ENCODE measurements at places on chromosomes 5 and 9.

- no peaks in the 10 kb centered on the region for H3K36me3 ChIP-seq
- DNase-seq, result no peak
- H3K27me3 ChIP-seq, result no peaks in the 10 kb centered on the region
- H3K27ac ChIP-seq, result no peak overlapping the region
Observed at GRCh38 chr5:7315118-7315517, 80.8 kb upstream of the ADCY2 start.

DNA sequence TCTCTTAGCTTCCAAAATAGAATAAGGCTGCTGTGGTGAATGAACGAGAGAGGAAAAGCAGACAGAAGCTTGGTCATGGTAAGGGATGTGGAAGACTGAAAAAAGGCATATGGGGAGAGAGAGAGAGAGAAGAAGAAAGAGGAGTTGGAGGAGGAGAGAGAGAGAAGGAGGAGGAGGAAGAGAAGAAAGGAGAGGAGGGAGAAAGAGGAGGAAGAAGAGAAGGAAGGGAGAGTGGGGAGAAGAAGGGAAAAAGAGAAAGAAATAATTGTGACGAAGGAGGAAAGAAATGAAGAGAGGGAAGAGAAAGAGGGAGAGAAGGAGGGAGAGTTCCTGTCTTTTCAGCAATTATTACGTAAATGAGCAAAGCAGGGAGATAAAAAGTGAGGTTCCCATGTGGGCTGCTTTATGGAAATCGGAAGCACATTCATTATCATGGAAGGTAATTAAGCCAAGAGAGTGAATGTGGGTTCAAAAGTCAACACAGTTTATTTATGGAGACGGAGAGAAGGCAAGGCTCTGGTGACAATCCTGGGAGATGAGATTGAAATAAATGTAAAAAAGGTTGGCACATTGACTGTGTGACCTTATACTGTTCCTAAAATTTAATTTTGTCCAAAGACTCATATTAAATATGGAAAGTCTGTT lies 611.2 kb downstream of the KIF4B start:
- no peaks in the 10 kb centered on the region for H3K4me1 ChIP-seq
- no peak overlapping the region for H3K27ac ChIP-seq
- H3K4me3 ChIP-seq, result no peak overlapping the region
- no peaks in the 10 kb centered on the region for H3K27me3 ChIP-seq

GRCh38 chr9:72951520-72952380 lies 1.1 kb downstream of the ALDH1A1 start:
- H3K36me3 ChIP-seq, result no peaks in the 10 kb centered on the region
- DNase-seq, result no peak
- peak overlapping the region; percentile 12 for H3K4me3 ChIP-seq
- H3K27me3 ChIP-seq, result no peaks in the 10 kb centered on the region

DNA sequence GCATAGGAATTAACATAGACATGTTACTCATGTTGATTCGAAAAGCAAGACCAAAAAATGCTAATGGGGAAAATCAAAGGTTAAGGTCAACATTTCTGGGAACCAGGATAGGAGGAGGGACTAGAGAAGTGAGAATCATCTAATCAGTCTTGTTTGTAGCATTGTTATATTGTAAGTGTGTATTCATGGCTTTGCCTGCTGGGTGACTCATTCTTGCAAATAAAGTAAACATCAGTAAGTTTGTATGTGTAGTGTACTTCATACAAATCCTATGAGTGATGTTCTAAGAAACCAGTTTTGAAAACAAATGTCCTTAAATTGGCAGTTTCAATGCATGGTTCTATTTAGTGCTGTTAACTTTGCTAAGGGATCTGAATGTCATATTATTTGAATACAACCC lies 79.0 kb upstream of the TMEM252 start:
- no peaks in the 10 kb centered on the region for H3K36me3 ChIP-seq
- no peak overlapping the region for H3K27ac ChIP-seq
- H3K4me1 ChIP-seq, result no peaks in the 10 kb centered on the region
- no peaks in the 10 kb centered on the region for H3K27me3 ChIP-seq

- H3K4me1 ChIP-seq, result no peaks in the 10 kb centered on the region
- H3K27me3 ChIP-seq, result no peaks in the 10 kb centered on the region
- H3K4me3 ChIP-seq, result no peak overlapping the region
- DNase-seq, result no peak
Observed at GRCh38 chr5:68369457-68370125, 154.0 kb downstream of the PIK3R1 start.

GRCh38 chr5:168251259-168251658 lies 40.2 kb upstream of the WWC1 start:
- H3K4me3 ChIP-seq, result no peak overlapping the region
- H3K27ac ChIP-seq, result no peak overlapping the region
- no peaks in the 10 kb centered on the region for H3K36me3 ChIP-seq
- no peaks in the 10 kb centered on the region for H3K27me3 ChIP-seq
- no peak for DNase-seq

DNA sequence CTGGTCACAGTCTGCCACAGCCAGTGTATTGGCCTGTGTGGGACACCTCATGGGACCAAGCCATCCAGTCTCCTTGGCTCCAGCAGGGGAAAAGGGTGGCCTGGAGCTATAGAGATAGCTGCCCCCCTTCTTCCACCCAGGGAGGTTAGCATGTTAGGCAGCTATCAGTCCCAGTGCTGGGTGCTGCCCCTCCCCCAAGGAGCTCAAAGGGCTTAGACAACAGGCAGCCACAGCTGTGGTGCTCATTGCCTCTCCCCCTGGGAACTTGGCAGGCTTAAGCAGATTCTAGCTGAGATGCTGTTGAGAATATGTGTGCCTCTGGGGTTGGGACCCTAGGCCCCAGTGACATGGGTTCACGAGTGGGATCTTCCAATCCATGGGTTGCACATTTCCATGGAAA lies 226.0 kb upstream of the PTGER4 start:
- H3K4me3 ChIP-seq, result no peak overlapping the region
- no peaks in the 10 kb centered on the region for H3K4me1 ChIP-seq

DNA sequence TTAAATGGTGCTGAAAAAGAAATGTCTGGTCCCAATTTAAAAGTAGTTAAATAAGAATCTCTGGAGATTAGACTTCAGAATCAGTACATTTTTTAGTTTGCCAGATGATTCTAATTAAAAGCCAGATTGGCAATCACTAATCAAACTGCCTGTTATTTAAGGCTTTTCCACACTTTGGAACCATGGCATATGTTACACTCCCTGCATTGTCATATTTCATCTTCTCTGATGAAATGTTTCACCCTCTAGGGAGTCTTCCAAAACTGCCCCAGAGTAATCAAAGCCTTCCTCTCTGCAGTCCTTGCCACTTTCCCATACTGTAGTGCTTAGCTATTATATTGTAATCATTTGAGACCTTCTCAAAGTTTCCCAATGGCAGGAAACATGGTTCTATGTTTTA lies 17.5 kb upstream of the OR13C9 start:
- H3K27ac ChIP-seq, result no peak overlapping the region
- H3K4me1 ChIP-seq, result no peaks in the 10 kb centered on the region
- no peaks in the 10 kb centered on the region for H3K27me3 ChIP-seq
- no peak for DNase-seq
- no peak overlapping the region for H3K4me3 ChIP-seq

- H3K36me3 ChIP-seq, result no peaks in the 10 kb centered on the region
- H3K4me1 ChIP-seq, result no peaks in the 10 kb centered on the region
- H3K27ac ChIP-seq, result no peak overlapping the region
Observed at GRCh38 chr5:139924294-139925215, 118.5 kb downstream of the NRG2 start.
